NCI-H1930 (cell line): ENCODE measurements at places on chromosomes 3 and 15.

DNA sequence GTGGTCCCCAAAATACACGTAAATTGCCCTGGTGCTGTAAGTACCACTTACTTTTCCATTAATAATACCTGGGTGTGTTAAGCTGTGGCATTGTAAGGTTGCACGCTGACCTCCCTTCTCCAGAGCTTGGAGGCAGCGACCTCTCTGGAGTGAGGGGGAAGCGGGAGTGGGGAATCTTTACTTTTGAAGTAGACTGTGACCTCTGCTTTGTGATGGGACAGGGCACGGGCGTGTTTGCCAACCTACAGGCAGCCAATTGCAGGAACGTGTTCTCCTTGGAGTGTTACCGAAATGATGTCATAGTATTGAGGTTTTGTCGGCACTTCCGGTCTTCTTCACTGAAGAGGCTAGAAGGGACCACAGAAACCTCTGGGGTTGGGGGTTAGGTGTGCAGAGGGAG, 227.3 kb upstream of the C2CD4B start:
- DNase-seq = no peak

DNA sequence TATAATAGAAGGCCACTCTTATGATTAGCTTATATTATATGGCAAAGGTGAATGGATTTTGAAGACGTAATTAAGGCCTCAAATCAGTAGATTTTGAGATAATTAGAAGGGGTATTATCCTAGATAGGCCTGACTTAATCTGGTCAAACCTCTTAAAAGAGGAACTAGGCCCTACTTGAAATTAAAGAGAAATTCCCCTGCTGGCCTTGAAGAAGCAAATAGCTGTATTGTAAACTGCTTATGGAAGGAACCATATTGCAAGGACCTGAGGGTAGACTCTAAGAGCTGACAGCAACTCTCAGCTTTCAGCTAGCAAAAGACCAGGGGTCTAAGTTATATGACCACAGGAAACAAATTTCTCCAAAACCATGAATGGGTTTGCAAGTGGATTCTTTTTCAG, 219.0 kb upstream of the ONECUT1 start:
- DNase-seq = no peak

- DNase-seq = no peak
Measured at GRCh38 chr15:49467746-49468480, 44.9 kb downstream of the FGF7 start.

DNA sequence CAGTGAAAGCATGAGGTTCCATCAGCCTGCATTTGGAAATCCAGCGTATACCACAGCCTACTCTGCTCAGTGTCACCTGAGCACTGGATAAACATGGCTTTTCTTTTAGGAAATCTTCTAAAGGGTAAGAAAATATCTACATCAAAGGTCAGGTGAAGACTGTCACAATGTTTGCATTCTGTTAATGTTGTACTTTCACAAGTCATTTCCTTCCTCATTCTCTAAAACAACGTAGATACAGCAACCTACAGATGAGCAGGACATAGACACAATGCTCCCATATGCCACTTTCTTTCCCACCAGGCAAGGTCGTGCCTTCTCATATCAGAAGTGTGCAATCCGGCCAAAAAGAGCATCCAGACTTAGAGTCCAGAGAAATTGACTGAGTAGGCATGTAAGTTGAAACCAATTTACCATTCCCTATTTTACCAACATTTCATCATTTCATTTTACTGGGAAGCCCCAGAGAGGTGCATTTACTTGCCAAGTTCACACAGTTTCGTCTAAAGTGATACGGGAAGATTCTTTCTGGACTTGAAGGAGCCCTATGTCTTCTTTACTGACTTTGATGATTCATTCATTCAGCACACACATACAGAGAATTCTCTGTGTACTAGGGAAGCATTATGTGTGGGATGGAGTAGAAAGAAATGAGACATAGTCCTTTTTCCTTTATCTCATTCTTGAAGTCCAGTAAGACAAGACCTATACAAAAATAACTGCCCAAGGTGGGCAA, 30.6 kb upstream of the LPP start:
- no peak for DNase-seq

DNA sequence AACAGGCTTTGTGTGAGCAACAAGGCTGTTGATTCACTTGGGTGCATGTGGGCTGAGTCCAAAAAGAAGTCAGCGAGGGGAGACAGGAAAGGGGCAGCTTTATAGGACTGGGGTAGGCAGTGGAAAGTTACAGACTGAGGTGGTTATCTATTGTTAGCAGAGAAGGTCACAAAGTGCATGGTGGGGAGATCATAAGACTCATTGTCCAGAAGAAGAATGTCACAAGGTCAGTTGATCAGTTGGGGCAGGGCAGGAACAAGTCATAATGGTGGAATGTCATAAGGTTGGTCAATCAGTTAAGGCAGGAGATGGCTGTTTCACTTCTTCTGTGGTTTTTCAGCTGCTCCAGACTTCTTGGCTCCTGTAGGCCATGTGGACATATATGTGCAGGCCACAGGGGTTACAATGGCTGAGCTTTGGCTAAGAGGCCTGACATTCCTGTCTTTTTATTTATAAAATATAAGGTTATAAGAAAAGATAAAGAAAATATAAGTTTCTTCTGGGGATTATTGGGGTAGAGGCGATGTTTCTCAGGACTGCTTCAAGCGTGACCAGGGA, 69.5 kb upstream of the SNTN start:
- DNase-seq = no peak

GRCh38 chr15:101004500-101004899, 85.3 kb downstream of the LRRK1 start:
- no peak for DNase-seq
